Left cardiac atrium (tissue), 4 donors: ENCODE measurements at places on chromosomes 3 and 15.
A peak's percentile ranks its signal among the peaks of the same experiment; 100 is the strongest.

- DNase-seq: no peak
Observed at GRCh38 chr15:38145651-38146111, 107.0 kb upstream of the SPRED1 start.

GRCh38 chr15:66661432-66662096, 40.5 kb upstream of the SMAD6 start:
- peak; percentile 81 for DNase-seq

DNA sequence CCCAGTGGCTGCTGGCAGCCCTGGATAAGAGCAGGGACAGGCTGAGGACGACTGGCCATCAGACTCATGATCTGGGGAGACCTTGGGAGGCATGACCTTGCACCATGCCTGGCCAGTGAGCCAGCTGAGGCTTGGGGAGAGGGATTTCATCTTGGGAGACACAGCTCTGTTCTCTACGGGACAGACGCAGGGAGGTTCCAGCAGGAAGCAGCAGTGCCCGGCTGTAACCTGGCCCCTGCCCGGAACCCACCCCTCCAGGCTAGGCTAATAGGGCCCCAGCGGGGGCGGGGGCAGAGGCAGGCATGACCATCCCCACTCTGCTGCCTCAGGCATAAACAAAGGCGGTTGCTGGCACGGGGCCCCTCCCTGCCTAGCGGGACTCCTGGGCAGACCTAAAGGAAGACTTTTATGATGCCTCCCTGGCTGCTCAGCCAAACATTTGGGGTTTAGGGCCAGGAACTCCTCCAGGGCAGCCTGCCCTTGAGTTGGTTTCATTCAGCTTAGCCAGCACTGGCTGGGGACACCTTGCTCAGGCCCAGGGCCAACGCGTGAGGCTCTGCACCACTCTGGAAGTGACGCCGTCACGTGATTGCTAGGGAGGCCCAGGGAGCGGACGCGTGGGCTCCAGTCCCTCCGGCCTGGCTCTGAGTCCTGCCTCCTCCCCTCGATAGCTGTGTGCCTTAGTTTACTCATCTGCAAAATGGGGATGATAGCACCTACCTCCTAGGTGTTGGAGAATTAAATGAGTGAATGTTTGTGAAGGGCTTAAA, 27.6 kb downstream of the HDAC11 start:
- no peak for DNase-seq

DNA sequence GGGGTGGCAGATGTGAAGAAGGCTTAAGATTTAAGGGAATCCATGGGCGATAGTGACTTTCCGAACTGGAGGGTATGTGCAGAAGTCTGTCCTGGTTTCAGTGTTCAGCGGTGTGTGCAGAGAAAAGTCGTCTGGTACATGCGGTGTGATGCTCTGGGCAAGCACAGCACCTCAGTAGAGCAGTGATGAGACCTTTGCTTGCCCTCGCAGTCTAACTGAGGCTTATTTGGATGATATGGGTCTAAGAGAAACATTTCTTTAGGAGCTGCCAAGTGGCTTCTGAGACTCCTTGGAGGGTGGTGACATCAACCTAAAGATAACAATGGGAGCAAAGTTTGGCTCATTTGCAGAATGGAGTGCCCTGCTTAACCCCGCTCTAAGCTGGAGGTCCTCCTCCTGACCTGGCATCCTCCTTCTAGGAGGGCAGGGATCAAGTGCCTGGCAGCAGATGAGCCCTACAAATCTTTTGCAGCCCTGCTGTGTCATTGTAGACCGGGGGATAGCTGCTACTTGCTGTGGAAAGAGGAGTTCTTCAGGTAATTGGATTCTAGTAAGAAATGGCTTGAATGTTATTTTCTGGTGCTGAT, 228.1 kb upstream of the AZI2 start:
- no peak for DNase-seq

- peak; percentile 52 for DNase-seq
Observed at GRCh38 chr3:1087066-1087560, 5.7 kb upstream of the CNTN6 start.

GRCh38 chr3:72393455-72393854, 454.8 kb downstream of the SHQ1 start:
- DNase-seq: no peak

GRCh38 chr3:154678041-154678654, 248.2 kb upstream of the GPR149 start:
- no peak for DNase-seq

DNA sequence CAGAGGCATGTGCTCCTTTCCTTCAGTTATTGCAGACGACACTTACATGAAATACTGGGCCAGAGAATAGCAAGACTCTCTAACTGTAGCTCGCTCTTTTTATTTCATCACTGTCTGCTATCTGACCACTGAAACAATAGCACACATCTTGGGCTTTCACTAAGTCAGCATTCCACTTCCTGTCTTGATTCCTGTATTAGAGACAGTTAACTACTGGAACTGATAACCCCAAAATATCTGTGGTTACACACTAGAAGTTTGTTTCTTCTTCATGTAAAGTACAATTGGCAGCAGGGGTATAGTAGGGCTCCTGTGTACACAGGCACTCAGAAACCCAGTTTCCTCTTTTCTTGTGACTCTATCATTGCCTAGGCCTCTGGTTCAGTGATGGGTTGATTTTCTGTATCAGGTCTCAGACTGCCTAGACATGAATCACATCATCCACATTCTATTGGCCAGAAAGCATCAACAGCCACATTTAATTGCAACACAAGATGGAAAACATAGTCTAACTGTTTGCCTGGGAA, 230.2 kb upstream of the CD96 start:
- no peak for DNase-seq

- DNase-seq: no peak
Observed at GRCh38 chr3:112111785-112112402, 21.2 kb downstream of the GCSAM start.
